Stimulated activated CD8-positive, alpha-beta memory T cell treated with anti-CD3 and anti-CD28 coated beads, Interleukin-15, amount 100 ng/mL, for 4 hours (primary cell): ENCODE measurements at places on chromosomes 7 and 10.

- no peak for DNase-seq
Observed at GRCh38 chr10:127418536-127419168, 130.5 kb upstream of the NPS start.

GRCh38 chr10:130230611-130231010 lies 94.4 kb downstream of the GLRX3 start:
- DNase-seq = no peak

GRCh38 chr7:542713-543500 lies 23.3 kb upstream of the PDGFA start:
- no peak for DNase-seq

DNA sequence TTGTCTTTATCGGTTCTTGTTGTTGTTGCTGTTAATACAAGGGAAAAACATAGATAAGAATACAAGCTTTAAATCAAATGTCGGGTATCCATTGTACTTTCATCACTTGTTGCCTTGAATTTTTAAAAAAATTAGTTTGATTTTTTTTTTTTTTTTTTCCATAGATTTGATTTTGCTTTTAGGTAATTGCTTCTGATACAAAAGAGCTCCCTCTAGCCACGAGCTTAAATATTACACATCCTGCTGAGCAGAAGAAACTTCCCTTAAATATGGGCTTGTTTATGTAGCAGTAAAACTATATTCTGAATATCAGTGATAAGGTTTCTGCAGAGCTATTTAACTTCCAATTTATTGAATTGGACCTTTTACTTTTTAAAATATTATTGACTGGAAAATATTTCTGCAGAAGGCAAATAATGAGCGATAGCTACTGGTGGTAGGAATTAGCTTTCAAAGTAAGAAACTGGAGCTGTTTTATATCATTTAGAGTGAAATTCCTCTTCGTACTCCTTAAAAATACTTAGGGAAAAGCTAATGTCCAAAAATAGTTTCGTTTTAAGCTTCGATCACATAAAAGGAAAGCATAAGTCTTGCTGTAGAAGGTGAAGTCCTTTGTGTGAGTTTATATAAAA lies 216.9 kb downstream of the POLR1F start:
- DNase-seq = no peak

GRCh38 chr10:28924717-28925116 lies 247.4 kb downstream of the BAMBI start:
- DNase-seq = no peak

- no peak for DNase-seq
Observed at GRCh38 chr7:22445140-22445743, 54.7 kb downstream of the STEAP1B start.

GRCh38 chr7:96728139-96728538 lies 18.5 kb upstream of the SEM1 start:
- DNase-seq = no peak

DNA sequence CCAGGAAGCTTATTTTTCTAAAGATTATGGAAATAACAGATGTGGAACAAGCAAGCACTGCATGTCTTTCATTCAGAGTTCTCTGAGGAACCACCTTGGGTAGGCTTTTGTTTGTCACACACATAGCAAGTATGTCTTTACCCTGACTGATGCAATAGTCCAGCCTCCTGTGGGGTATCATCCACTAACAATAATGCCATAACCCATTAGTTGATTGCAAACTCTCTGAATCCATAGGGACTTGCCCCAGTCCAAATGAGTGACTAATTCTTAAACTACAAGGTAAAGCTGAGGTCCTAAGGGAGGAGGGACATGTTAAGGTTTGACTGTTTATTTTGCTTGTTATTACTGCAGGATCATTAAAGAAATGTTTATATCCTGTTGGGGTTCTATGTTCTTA lies 151.4 kb upstream of the PRPS1L1 start:
- DNase-seq = no peak

GRCh38 chr10:94963901-94964300 lies 25.4 kb downstream of the CYP2C9 start:
- no peak for DNase-seq

GRCh38 chr7:113371416-113372043 lies 253.2 kb upstream of the SMIM30 start:
- no peak for DNase-seq

GRCh38 chr7:107582875-107583274 lies 2.8 kb downstream of the BCAP29 start:
- DNase-seq = no peak

- no peak for DNase-seq
Observed at GRCh38 chr10:118045837-118046394, 825 bp downstream of the RAB11FIP2 start.

- no peak for DNase-seq
Observed at GRCh38 chr7:128932862-128933179, 4.9 kb upstream of the IRF5 start.

GRCh38 chr10:118753331-118754228 lies 1.2 kb downstream of the CACUL1 start:
- DNase-seq = no peak

DNA sequence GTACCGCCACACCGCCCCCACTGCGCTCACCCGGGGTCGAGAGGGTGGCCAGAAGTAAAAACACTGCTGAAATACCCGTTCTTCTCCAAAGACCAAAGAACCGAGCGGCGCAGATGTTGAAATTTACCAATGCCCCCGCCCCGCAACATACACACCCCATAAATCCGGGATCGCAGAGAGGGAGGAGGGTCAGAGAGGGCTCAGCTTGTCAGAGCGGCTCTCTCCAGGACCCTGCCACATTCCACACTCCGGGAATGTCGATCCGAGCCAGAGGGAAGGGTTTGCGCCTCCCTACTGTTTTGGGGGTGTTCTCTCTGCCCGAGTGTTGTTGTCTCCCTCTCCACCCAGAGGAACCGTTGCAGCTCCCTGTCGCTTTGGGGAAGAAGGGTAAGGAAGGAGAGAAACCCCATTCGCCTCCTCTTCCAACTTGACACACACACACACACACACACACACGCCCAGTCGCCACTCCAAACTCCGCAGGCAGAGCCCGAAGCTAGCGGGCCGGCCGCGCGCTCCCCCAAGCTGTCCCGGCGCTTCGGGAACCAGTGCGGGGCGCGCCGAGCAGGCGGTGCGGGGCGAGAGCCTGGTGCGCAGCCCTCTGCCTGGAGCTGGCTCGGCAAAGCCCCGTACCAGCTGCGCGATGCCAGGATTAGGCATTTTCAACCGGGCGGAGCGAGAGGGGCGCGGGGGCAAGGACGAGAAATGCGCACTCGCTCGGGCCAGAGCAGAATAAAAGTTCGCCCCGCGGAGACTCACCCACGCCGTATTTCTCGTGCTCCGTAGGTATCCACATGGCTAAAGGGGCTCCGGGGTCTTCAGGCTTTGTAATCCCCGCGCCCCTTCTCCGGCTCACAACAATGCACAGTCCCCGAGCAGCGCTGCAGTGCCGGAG lies 609 bp downstream of the DOCK4 start:
- DNase-seq = no peak

GRCh38 chr10:110458266-110458920 lies 39.3 kb upstream of the DUSP5 start:
- DNase-seq = no peak

DNA sequence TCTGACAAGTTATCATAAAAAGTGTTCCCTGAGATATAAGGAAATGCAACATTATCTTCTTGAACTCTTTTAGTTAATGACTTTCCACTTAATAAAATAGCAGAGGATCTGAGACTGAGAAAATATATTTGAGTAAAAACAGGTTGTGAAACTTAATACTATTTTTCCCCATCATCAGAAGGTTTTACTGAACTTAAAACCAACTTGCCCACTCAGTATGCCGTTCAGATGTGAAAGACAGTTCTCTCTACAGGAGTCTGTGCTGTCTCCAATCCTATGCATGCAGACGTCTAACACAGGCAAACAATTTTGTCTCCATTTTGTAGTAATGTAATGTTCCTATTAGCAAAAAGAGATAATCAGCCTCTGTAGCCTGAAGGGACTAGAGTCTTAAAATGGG lies 38.2 kb upstream of the CYP2C18 start:
- no peak for DNase-seq

DNA sequence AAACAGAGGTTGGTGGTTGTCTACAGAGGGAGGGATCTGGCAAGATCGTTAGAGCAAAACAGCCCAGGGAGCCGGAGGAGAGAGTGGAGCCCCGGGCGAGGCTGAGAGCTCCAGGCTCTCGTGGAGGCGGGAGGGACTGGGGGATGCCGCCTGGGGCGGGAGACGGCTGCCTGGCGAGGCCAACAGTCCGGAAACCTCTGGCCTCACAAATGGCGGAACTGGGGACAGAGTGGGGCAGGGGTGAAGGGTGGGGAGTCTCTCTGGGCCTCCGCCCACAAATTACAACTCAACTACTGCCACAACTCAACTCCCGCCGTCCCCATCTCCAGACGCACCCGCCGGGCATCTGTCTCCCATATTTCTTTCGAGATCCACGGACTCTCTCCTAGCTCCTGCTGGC lies 47.7 kb downstream of the CLEC2L start:
- no peak for DNase-seq

DNA sequence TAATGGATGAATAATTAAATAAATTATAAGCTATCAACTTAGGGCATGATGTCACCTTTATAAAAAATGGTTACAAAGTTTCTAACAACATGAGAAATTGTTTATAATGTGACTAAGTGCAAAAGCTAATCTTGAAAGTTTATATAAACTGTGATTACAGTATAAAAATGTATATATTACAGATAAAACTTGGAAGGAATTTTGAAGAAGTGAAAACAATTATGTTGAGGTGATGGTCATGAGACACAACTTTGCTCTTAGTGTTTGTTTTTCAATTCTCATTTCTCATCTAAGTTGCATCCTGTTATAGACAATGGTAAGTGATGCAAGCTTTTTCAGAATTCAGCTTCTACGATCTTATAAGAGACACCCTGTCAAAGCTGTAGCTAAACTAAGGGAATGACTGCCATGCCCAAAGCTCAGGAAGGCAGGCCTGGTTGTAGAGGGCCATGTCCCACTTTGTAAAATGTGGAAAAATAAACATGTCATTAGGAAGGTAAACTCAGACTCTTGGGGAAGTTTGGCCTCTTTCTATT lies 23.9 kb downstream of the MACC1 start:
- no peak for DNase-seq

DNA sequence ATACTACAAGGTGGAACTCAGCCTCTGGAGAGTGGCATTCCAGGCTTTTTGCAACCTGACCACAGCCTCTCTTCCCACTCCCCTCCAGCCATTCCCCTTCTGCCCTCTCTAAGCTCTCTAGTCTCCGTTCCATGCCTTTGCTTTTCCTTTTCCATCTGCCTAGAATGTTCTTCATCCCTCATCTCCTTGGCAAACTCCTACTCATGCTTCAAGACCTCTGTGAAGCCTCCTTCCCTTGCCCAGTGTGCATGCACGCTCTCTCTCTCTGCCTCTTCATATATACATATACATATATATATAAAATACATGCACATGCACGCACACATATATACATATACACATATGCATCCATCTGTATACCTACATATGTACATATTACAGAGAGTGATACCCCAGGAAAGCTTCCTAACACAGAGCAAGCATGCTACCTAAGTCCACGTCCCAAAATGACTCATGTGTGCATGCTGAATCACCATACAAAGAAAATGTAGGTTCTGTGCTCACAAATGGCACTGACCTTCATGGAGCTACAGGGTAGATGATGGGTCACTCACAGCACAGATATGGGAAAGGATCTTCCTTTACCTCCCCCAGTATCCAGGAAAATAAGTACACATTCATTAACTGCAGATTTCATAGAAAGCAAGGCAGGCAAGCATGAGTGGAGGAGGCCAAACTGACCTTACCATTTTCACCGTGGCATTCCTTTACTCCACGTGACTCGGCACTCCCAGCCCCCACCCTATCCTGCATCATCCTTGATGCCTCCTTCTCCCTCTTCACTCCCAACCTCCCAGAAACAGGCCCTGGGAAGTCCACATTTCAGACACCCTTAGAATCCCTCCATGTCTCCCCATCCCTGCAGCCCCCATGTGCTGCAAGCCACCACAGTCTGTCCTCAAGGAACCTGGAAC lies 238.4 kb upstream of the ZMIZ1 start:
- no peak for DNase-seq

DNA sequence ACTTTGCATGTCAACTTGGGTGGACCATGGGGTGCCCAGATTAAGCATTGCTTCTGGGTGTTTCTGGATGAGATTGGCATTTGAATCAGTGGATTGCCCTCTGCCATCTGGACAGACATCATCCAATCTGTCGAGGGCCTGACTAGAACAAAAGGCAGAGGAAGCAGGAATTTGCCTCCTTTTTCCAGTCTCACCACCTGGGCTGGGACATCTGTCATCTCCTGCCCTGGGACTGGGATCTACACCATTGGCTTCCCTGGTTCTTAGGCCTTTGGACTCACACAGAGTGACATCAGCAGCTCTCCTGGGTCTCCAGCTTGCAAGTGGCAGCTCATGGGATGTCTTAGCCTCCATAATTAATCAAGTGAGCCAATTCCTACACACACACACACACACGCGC lies 10.3 kb downstream of the SLC13A4 start:
- DNase-seq = no peak

DNA sequence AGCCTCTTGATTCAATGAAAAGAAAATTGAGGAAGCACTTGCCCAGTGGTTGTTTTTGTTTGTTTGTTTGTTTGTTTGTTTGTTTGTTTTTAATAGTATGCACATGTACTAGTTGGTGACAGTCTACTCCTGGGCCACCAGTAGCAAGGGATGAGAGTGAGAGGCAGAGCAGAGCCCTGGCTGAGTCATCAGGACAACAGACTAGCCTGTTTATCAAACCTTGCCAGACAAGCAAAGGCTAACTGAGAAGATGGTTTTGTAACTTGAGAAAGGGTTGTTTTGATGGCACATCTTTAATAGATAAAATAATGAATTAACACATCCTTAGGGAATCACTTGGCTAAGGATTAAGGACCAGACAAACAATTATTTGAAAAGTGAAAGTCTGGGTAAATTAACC lies 78.1 kb downstream of the INHBA start:
- DNase-seq = no peak

DNA sequence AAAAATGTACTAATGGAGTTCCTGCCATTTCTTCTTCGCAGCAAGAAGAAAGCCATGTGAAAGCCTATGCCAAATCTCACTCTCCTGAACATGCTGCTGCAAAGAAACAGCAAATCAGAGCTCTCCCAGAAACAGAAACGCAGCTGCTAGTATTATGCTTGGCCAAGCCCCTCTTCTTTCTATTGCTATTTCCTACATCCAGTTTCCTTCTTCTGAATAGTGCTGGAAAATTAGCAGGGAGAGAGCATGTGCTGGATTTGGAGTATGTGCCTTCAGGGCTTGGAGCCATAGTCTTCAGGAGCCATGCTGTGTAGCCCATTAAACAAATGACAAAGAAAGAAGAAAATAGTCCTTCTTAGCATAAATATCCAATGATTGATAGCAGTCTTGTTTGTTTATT lies 852.0 kb upstream of the PHF14 start:
- no peak for DNase-seq
